ENCODE measurements at places on chromosomes 6 and 20.

DNA sequence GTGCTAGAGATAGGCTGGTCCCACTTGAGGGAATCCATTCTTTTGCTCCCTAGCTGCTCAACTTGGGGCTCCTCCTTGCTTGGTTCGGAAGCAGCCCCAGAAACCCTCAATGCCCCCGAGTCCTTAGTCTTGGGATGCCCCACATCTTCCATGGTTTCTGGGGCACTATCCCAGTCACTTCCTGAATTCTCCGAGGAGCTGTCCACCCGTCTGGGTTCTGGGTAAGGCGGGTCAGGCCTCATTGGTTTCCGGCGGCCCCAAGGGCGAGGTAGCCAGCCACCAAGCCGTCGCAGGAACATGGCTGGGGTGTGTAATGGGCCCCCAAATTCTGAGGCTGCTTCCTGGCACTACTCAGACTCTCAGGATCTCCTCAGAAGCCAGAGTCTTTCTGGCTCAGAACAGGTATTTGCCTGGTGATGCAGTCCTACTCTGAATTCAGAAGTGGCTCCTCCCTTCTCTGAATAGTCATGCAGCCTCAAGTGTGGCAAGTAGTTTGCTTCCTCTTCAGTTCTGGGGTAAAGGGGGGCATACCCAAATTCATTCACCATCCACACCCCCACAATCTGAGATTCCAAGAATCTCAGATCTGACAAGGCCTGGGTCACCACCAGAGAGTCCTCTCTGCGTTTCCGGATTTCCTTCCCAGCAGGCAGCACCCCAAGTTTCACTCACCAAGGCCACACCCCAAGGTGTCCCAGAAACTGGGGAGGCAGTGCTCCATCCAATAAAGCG, 763 bp downstream of the C6orf47 start:
- peak; percentile 69 for DNase-seq

DNA sequence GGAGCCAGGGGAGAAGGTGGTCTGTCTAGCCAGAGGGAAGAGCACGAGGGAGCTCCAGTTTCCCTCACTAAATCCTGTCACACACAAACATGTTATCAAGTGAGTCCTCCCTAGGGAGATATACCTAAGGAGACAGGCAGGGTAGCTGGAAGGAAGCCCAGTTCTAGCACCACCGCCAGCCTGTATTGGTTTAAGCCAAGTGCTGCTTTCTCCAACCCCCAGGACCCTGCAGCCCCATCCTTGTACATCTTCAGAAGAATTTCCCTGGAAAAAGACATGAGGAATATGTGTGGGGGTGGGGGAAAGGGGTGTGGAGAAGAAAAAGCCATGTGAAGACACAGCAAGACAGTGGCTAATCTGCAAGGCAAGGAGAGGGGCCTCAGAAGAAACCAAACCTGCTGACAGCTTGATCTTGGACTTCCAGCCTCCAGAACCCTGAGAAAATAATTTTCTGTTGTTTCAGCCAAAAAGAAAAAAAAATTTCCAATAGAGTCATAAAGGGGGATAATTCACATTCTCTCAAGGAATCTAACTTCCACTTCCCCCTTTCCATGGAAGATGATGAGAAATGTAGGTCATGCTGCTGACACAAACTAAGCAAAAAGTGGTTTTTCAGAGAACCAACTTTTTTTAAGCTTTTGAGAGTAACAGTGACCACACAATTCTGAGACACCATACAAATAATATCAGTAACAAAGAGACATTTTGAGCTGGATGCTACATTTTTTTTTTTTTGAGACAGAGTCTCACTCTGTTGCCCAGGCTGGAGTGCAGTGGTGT, 103.2 kb upstream of the PRDM1 start:
- DNase-seq = no peak

DNA sequence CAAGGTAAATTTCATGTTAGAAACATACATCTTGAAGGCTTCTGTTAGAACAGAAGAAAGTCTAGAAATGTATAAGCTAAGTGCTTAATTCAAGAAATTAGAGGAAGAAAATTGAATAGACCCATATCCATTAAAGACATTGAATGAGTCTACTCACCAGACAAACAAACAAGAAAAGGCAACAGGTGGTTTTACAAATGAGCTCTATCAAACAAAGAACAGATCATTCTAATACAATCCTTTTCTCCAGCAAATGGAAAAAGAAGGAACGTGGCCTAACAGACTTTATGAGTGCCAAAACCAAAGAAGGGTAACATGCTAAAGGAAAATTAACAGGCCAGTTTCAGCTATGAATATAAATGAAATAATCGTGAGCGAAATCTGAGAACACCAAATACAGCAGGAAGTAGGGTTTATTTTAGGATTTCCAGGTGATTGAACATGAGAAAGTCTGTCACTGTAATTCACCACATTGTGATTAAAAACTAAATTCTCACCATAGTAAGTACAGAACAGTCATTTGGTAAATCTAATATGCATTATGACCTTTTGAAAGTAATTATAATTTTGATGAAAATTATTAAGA, 22.6 kb downstream of the MTHFD1L start:
- no peak for DNase-seq

DNA sequence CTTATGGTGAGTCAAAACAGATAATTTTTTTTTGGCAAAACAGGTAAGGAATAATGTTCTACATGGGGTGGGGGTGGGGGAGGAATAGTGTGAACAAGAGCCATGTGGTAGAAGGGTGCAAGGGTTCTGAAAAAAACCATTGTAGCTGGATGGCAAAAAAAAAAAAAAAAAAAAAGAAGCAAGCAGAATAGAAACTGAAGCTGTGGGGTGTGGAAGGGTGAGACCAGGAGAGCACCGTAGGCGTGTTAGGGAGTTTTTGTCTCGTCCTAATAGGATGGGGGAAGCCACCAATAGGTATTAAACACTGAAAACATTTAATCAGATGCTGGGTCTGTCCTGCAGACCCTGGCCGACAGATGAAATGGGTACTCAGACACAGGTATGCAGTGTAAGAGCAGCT, 110.1 kb downstream of the ADTRP start:
- no peak for DNase-seq

DNA sequence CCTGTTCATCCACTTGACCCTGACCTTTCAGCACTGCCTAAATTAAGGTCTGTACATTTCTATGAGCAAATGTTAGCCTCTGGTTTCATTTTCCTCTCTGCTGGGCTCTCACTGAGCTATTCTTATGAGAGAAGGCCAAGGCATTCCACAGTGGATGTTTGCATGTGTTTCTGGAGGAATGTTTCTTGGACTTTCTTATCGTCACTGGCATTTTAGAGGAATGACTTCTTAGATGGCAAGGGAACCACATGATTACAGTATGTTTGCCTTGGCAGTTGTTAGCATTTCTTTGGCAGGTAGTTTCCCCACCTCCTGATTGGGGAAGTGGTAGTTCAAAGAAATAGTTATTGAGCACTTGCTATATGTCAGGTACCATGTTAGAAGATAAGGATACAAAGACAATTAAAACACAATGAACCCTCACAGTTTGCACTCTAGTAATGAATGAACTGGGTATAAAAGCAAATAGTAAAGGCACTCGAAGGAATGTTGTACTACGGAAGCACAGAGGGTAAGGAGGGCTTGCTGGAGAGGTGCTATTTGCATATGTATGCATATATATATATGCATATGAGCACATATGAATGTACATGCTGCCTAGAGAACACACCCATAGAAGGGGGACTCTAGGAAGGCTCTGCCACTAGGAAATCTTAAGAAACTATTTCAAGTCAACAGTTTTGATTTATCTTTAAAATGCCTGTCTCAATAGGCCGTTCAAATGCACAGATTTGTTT, 307.4 kb downstream of the EYA4 start:
- DNase-seq = no peak

DNA sequence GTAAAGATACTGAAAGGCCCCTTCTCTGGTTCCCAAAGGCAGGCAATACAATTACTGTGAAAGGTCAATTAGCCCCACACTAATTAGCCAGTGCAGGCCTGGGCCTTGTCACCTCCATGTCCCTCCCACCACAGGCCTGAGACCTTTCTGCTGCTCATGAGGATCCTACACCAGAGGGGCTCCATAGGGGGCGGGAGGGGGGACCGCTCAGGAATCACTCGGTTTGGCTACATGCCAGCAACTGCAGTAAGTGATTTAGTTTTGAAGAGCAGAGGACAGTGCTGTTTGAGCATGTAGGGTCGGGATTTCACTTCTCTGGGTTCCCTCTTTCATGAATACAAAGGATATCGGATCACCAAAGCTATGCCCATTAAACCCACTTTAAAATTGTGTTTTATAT, 455.6 kb downstream of the PRKN start:
- DNase-seq = no peak

- no peak for DNase-seq
These were observed 109.6 kb upstream of the TRAF3IP2 start for GRCh38 chr6:111715321-111715720.

DNA sequence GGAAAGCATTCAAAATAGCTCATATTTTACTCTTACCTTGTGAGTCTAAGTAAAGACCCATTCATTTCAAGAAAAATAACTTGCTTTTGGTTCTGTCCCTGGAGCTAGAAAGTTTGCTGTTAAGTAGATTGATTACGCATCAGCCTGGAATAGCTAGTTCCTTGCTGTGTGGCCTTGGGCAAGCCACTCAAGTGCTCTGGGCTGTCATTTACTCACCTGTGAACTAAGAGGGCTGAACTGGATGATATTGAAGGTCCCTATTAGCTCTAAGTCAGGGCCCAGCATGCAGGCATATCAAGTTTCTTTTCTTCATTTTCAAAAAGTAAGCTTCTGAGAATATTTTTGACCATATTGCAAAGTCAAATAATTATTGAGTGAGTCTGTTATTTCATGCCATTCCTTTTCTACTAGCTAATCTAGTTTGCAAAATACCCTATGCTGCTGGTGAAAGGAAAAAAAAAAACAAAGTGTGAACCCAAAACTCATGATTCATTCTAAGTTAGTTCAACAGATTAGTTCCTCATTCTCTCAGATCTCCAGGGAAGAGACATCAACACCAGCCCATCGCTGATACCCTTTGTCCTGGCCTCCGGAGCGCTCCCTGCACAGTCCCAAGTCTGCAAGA, 106.5 kb upstream of the GMDS start:
- DNase-seq = no peak

DNA sequence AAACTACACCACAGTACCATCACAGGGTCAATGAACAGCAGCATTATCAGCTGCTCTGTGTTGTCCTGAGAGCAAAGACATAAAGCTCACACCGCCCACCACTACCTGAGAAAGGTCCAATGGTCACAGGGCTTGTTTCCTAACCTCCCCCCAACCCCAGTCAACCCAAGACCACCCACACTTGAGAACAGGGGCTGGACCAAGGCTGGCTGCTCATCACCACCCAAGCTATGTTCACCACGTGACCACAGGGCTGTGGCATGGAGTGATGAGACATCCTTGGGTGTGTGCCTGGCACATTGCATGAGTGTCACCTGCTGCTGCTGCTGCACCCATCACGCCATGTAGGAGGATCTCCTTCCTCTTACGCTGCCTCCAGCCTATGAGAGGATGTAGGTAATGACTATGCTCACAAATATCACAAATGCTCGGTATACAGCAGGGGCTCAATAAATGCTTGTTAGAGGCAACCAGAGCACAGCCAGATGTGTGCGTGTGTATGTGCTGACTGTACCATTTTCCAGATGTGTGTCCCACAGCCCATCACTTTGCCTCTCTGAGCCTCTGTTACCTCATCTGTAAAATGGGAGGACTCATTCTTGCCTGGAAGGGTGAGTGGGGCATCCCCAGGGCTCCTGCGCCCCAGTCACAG, 23.3 kb upstream of the SIRPA start:
- DNase-seq = peak; percentile 60

DNA sequence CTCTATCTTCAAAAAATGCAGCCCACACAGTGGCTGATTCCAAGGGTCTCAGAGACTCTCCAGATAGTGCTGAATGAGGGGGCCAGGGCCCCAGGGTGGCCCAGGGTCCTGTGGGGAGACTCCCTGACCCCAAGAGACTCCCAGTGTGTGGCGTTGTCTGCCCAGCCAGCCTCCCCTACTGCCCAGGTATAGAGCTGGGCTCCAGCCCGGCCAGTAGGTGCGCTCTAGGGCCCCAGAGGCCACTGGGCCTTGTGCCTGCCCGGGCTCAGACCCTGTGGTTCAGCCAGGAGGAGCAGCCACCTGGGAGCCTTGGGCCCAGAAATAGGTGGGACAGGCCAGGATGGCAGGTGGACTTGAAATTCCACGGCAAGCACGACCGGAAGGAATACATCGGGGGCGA, 30.3 kb upstream of the GATA5 start:
- DNase-seq = no peak

DNA sequence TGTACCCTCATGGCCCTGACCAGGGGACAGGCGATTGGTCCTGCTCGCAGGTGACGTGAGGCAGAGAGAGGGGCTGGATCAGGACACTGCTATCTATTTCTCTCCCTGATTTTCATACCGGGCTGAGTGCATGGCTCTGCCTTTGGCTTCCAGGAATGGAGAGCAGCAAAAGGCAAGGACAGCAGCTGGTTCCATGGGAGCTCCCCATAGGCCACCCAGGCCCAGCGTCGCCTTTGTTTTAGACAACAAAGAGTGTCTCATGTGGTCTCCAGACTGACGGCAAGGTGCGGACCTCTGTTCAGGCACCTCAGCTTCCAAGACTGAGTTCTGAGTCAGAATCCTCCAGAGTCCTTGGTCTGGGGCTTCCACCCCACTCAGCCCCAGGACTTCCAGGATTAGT, 123.1 kb downstream of the VEGFA start:
- no peak for DNase-seq

DNA sequence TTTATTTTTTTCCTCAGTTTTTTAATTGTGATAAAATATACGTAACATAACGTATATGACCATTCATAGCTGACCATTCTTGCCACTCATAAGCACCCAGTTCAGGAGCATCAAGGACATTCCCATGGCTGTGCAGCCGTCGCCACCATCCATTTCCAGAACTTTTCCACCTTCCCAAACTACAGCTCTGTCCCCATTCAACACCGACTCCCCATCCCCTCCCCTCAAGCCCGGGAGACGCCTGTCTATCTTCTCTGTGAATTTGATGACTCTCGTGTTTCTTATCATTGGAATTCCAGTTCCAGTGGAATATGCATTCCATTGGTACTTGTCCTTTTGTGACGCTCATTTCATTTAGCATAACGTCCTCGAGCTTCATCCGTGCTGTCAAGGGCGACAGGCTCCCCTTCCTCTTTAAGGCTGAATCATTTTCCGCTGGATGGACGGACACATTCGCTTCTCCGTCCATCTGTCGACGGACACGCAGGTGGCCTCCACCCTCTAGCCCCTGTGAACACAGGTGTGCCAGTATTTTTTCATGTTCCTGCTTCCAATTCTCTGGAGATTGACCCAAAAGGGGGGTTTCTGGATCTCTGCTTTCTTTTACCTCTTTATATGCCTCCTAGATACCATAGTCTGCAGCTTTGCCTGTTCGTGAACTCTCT, 88.1 kb downstream of the YTHDF1 start:
- DNase-seq = no peak

- DNase-seq = no peak
These were observed 22.3 kb downstream of the LAMA5 start for GRCh38 chr20:62344782-62345181.

- DNase-seq = no peak
These were observed 204.5 kb downstream of the HIVEP2 start for GRCh38 chr6:142740449-142740848.

GRCh38 chr6:710601-711571, 17.9 kb upstream of the EXOC2 start:
- DNase-seq = peak; percentile 75

- DNase-seq = no peak
These were observed 959.0 kb upstream of the FLRT3 start for GRCh38 chr20:15296422-15296821.
